ENCODE measurements at places on chromosomes 2 and 18. TPM values are rescaled to one million over a fixed set of nuclear protein-coding genes. Genes with fewer than 3 reads are reported as not detected.

The RAPGEF4 gene
- 8.1 TPM for total RNA-seq

The PROKR1 gene
- total RNA-seq = not detected

- DNase-seq = no peak
- no peak overlapping the region for H3K27ac ChIP-seq
- H3K4me1 ChIP-seq = no peaks in the 10 kb centered on the region
- H3K27me3 ChIP-seq = no peaks in the 10 kb centered on the region
- H3K4me3 ChIP-seq = no peak overlapping the region
Observed at GRCh38 chr2:211390536-211391188, 834.3 kb downstream of the CPS1 start.

- H3K4me1 ChIP-seq = no peaks in the 10 kb centered on the region
- no peaks in the 10 kb centered on the region for H3K36me3 ChIP-seq
Observed at GRCh38 chr18:30814446-30814845, 228.1 kb downstream of the DSC3 start.

The MC4R gene
- not detected for total RNA-seq

The DSC3 gene
- total RNA-seq = 11.4 TPM

DNA sequence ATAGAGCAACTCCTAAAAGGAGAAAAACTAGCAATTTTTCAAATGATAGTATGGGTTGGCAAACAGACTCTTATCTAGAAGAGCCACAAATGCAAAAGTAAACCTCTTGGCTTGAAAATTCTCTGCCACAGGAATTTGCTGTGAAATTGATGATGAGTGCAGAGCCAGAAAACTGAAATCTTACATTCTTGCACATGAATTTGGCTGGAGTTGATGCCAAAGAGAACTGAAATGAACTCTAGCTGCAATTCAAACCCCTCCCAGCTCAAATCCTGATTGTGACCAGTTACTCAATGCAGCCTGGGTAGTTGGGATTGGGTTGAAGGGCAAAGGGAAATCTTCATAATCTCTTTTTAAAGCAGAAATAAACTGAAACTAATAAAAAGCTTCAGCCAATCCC, 266.6 kb downstream of the PDE11A start:
- H3K4me3 ChIP-seq = no peak overlapping the region
- no peak for DNase-seq
- no peak overlapping the region for H3K27ac ChIP-seq
- H3K4me1 ChIP-seq = no peaks in the 10 kb centered on the region

DNA sequence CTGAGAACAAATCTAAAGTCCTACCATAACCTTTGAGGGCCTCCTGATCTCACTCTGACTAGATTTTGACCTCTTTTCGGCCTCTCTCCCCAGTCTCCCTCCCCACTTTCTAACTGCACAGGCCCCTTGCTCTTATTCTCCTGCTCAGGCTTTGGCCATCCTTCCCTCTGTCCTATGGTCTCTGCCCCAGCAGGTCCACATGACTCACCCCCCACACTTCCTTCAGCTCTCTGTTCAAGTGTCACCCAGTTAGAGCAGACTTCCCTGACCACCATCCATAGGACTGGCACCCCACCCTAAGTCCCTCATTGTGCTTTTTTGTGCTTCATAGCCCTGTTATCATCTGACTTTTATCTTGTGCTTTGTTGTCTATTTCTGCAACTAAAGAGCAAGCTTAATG, 41.2 kb upstream of the NT5C1B start:
- no peaks in the 10 kb centered on the region for H3K4me1 ChIP-seq
- DNase-seq = no peak
- no peak overlapping the region for H3K27ac ChIP-seq
- no peaks in the 10 kb centered on the region for H3K27me3 ChIP-seq

GRCh38 chr2:52558265-52558664, 1209.3 kb upstream of the CHAC2 start:
- no peaks in the 10 kb centered on the region for H3K27me3 ChIP-seq
- H3K36me3 ChIP-seq = no peaks in the 10 kb centered on the region
- no peak overlapping the region for H3K27ac ChIP-seq
- no peak overlapping the region for H3K4me3 ChIP-seq
- no peaks in the 10 kb centered on the region for H3K4me1 ChIP-seq

GRCh38 chr2:120958623-120959366, 223.1 kb downstream of the GLI2 start:
- peaks cover 30% of the 10 kb centered on the region for H3K36me3 ChIP-seq
- H3K4me1 ChIP-seq = no peaks in the 10 kb centered on the region
- no peak overlapping the region for H3K27ac ChIP-seq

DNA sequence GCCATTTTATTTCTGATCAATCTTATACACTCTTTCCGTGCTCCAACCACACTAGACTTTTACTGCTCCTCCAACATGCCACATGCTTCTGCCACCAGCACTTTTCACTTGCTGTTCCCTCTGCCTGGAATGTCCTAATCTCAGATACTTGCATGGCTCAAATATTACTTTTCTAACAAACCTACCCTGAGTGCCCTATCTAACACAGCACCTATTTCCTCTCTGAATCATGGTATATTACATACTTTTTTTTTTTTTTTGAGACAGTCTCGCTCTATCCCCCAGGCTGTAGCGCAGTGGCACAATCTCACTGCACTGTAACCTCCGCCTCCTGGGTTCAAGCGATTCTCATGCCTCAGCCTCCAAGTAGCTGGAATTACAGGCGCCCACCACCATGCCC, 166.3 kb upstream of the CAVIN2 start:
- DNase-seq = no peak
- no peaks in the 10 kb centered on the region for H3K36me3 ChIP-seq
- H3K27ac ChIP-seq = no peak overlapping the region
- H3K4me1 ChIP-seq = no peaks in the 10 kb centered on the region
- H3K27me3 ChIP-seq = no peaks in the 10 kb centered on the region

DNA sequence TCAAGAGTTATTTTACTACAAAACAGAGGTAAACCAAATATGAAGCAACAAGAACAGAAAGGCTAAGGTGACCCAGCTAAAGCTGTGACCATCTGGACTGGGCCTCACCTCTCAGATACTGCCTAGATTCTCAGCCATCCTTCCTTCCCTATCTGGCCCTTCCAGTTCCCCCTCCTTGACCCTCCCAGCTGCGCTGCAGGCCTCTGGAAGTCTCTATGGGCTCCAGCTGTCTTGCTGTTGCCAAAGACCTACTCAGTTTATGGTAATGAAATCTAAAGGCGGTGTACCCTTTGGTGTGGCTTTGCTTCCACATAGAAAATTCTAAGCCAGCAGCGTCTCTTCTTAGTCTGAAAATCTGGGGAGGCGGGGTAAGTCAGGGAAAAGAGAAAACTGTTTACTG, 55.7 kb downstream of the ARHGEF33 start:
- H3K36me3 ChIP-seq = no peaks in the 10 kb centered on the region
- no peak overlapping the region for H3K27ac ChIP-seq
- no peak for DNase-seq
- no peaks in the 10 kb centered on the region for H3K4me1 ChIP-seq
- no peak overlapping the region for H3K4me3 ChIP-seq
- no peaks in the 10 kb centered on the region for H3K27me3 ChIP-seq

The TMEM247 gene
- total RNA-seq = not detected

The TACR1 gene
- 4.8 TPM for total RNA-seq

- no peaks in the 10 kb centered on the region for H3K36me3 ChIP-seq
- H3K27ac ChIP-seq = no peak overlapping the region
- no peaks in the 10 kb centered on the region for H3K27me3 ChIP-seq
- no peak overlapping the region for H3K4me3 ChIP-seq
Observed at GRCh38 chr2:189372688-189373257, 68.5 kb upstream of the WDR75 start.

The SERPINB10 gene
- total RNA-seq = not detected

The FASTKD1 gene
- 8.4 TPM for total RNA-seq

- H3K27me3 ChIP-seq = peaks cover 10% of the 10 kb centered on the region
- H3K36me3 ChIP-seq = no peaks in the 10 kb centered on the region
- no peak overlapping the region for H3K27ac ChIP-seq
- H3K4me1 ChIP-seq = no peaks in the 10 kb centered on the region
- no peak overlapping the region for H3K4me3 ChIP-seq
- DNase-seq = no peak
Observed at GRCh38 chr18:22194151-22194598, 24.8 kb downstream of the GATA6 start.

DNA sequence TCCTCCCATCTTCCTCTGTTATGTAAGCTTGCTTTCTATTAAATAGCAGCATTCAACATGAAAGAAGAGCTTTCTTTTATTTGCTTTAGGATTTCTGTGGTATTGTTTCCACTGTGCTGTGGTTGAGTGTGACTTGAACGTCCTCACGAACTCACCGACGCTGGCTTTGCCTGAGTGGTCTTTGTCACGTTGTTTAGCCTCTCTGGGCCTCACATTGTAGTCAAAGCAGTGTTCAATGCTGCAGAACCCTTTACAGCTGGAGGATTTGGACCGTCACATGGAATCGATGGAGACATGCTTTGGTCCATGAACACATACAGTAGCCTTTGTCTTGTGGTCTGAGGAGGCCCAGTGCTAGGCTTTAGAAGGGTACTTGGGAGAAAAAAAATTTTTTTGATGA, 66.3 kb downstream of the TANC1 start:
- H3K27me3 ChIP-seq = no peaks in the 10 kb centered on the region
- no peaks in the 10 kb centered on the region for H3K36me3 ChIP-seq
- no peak overlapping the region for H3K4me3 ChIP-seq
- DNase-seq = no peak

- H3K4me1 ChIP-seq = peaks cover 7% of the 10 kb centered on the region
- H3K27ac ChIP-seq = no peak overlapping the region
- H3K36me3 ChIP-seq = no peaks in the 10 kb centered on the region
- no peak overlapping the region for H3K4me3 ChIP-seq
Observed at GRCh38 chr2:222946700-222947287, 86.0 kb downstream of the ACSL3 start.

The FRZB gene
- total RNA-seq = 7.4 TPM

DNA sequence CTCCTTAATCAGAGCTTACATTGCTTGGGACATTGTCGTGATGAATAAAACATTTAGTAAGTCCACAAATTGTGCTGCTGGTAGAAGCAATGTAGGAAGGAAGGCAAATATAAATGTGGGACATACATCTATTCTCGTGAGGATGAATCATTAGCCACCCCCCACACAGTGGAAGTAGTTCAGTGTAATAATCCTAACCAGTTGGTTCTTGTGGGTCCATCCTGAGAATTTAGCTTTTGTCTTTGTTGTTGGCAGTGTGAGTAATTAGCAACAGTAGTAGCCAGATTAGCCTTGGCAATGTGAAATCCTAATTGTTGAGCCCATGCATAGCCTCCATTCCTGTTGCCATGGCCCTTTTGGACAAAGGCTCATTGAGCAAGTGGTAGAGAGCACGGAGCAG, 532.1 kb downstream of the FBXO15 start:
- no peak overlapping the region for H3K4me3 ChIP-seq
- H3K27me3 ChIP-seq = no peaks in the 10 kb centered on the region
- H3K27ac ChIP-seq = no peak overlapping the region
- H3K4me1 ChIP-seq = no peaks in the 10 kb centered on the region
- no peaks in the 10 kb centered on the region for H3K36me3 ChIP-seq

- DNase-seq = no peak
- H3K4me3 ChIP-seq = no peak overlapping the region
- H3K27me3 ChIP-seq = no peaks in the 10 kb centered on the region
- no peaks in the 10 kb centered on the region for H3K36me3 ChIP-seq
- no peaks in the 10 kb centered on the region for H3K4me1 ChIP-seq
Observed at GRCh38 chr18:33573193-33573592, 4.8 kb upstream of the ASXL3 start.

DNA sequence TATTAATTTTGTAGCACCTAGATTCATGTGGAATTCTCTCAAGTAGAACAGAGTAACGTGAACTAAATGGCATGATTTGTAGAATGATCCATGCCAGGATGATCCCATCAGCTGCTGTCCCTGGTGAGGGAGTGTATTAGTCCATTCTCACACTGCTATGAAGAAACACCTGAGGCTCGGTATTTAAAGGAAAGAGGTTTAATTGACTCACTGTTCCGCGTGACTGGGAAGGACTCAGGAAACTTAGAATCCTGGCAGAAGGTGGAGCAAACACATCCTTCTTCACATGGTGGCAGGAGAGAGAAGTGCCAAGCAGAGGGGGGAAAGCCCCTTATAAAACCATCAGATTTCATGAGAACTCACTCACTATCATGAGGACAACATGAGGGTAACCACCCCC, 312.6 kb downstream of the PTPRM start:
- H3K27me3 ChIP-seq = no peaks in the 10 kb centered on the region
- H3K4me1 ChIP-seq = no peaks in the 10 kb centered on the region
- DNase-seq = no peak
- H3K4me3 ChIP-seq = no peak overlapping the region

GRCh38 chr2:205484764-205485163, 197.5 kb upstream of the NRP2 start:
- no peak overlapping the region for H3K27ac ChIP-seq
- no peaks in the 10 kb centered on the region for H3K36me3 ChIP-seq

GRCh38 chr18:79680100-79680879, 687 bp downstream of the CTDP1 start:
- peaks cover 23% of the 10 kb centered on the region for H3K4me1 ChIP-seq
- peak overlapping the region; percentile 78 for H3K4me3 ChIP-seq
- no peaks in the 10 kb centered on the region for H3K27me3 ChIP-seq
- H3K27ac ChIP-seq = peak overlapping the region; percentile 40

- no peak overlapping the region for H3K27ac ChIP-seq
- H3K36me3 ChIP-seq = no peaks in the 10 kb centered on the region
- no peak overlapping the region for H3K4me3 ChIP-seq
- no peak for DNase-seq
- no peaks in the 10 kb centered on the region for H3K27me3 ChIP-seq
- no peaks in the 10 kb centered on the region for H3K4me1 ChIP-seq
Observed at GRCh38 chr18:71001597-71001996, 712.8 kb downstream of the SOCS6 start.

- H3K4me1 ChIP-seq = no peaks in the 10 kb centered on the region
- no peaks in the 10 kb centered on the region for H3K36me3 ChIP-seq
- H3K27ac ChIP-seq = no peak overlapping the region
- H3K4me3 ChIP-seq = no peak overlapping the region
Observed at GRCh38 chr2:119230219-119231185, 6.9 kb downstream of the STEAP3 start.

- peaks cover 19% of the 10 kb centered on the region for H3K4me1 ChIP-seq
- H3K36me3 ChIP-seq = no peaks in the 10 kb centered on the region
- no peak overlapping the region for H3K27ac ChIP-seq
- DNase-seq = no peak
- H3K27me3 ChIP-seq = no peaks in the 10 kb centered on the region
Observed at GRCh38 chr18:23212161-23212560, 76.9 kb downstream of the CABLES1 start.

DNA sequence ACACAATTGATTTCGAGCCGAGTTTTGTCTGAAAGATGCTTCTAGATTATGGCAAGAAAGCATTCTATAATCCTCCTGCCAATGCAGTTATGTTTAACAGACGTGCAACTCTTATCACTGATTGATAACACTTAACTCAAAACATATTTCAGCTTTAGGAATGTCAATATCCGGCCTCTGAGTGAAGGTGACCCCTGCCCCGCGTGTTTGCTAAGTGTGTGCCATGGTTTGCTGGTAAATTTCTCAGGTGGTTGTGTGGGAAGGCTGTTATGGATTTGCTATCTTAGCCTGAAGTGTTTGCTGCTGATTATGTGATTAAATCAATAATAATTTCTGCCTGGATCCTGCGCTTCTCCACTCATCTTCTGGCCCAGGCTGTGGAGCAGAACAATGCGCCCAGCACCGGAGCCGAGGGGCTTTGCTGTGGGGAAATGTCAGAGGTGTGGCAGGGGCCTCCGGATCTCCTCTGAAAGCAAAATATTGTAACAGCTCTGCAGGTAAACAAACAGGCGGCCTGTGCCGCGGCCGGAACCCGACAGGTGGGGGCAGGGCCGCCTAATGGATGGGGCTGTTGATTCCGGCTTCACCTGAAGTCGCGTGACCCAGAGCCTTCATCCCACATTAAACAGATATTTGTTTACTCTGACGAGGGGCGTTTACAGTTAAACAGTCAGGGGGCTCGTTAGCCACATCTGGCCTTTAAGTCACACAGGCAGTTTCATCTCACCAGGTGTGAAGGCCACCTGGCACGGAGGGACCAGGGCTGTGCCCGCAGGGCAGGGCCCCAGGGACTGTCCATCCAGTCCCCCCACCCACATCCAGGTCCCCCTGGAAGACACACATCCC, 210.7 kb upstream of the SALL3 start:
- no peaks in the 10 kb centered on the region for H3K36me3 ChIP-seq
- DNase-seq = no peak
- no peak overlapping the region for H3K27ac ChIP-seq
- no peak overlapping the region for H3K4me3 ChIP-seq
- peaks cover 10% of the 10 kb centered on the region for H3K27me3 ChIP-seq

Data from tibial nerve (tissue), 4 donors.